ENCODE measurements at places on chromosomes 5 and 9.

GRCh38 chr5:123810746-123811340 lies 298.9 kb downstream of the CSNK1G3 start:
- no peak for DNase-seq

DNA sequence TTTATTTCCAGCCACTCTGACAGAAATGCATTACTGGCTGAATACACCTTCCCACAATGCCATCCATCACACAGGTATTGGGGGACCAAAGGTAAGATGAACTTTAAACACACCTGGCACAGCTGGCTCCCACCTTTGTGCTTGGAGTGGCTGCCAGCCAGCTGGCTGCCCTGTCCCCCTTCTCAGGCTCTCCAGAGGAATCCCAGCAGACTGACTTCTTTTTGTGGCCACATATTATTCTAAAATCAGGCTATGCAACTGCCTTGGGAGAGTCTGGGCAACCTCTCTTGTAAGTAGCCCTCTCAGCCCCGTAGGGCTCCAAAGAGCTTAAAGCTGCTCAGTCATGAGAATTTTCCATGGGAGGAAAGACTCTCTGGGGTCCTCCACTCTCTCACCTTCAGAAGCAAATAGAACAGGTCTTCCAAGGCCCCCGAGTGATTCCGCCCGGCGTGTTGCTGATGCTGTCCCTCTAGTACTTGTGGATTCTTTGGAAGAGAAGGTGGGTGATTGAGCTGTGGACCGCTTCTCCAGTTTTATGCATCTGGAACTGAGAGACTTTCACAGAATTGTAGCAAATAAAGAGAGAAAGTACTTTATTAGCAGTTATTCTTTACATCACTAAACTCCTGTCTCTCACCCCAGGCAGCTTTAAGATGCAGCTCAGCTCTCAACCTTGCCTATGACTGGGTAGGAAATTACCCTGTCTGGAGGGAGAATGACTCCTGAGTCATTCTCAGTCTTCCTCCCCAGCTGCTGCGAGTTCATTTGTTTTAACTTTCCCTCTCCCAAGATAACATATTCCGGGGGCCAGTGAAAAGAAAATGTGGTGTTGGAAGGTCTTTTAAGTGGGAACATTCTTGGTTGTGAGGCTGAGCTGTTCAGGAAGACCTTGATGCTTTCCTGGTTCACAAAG lies 159.4 kb upstream of the PITX1 start:
- DNase-seq = peak; percentile 56

DNA sequence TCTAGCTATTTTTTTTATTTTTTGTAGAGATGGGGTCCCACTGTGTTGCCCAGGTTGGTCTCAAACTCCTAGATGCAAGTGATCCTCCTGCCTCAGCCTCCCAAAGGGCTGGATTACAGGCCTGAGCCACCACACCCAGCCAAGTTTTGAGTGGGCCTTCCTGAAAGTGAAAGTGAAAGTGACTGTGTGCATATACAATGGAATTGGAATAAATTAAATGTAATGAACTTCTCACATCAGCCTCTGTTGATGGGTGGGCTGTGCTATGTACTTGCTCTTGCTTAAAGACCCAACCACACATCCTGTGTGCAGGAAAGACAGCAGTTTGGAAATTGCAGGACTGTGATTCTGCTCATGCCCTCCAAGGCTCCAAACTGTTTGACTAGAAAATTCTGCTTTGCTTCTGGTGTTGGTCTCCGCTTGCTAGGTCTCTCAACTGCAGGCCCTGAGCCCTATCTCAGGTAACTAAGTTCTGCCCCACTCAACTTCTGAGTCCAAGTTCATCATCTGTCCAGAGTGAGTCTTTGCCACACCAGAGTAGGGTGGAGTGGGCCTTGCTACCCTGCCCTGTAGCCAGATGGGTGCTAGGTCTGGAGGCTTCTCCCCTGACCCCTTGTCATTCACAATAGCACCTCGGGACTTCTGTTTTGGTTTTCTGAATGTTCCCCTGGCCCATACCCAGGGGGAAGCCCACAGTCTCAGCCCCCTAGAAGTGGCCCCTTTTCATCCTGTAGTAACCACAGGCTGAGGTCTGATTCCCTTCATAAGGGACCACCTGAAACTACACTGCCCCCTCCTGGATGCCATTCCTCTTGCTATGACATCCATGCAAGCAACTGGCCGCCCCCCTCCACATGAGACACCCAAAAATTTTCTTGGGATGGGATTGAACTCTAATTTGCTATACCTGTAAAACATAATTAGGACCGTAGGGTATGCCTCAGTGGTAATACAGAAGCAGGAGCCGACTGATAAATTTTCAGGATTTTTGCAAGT lies 36.5 kb upstream of the RAD23B start:
- peak; percentile 32 for DNase-seq

GRCh38 chr5:137921931-137922330 lies 32.7 kb downstream of the PKD2L2 start:
- DNase-seq = peak; percentile 27

DNA sequence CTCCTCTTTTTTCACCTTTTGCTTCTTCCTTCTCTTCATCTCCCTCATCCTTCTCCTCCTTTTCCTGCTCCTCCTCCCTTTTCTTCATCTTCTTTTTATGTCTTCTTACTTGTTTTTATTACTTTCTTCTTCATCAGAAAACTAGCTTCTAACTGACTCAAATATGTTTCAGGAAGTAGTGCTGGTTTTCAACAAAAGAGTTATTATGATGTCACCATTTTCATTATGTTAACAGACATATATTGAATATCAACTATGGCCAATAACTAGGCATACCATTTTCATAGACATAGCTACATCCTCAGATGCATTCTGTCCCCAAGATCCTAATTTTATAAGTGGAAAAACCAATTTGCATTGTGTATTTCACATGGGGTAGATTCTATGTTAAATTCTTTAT lies 252.9 kb upstream of the PAPPA start:
- no peak for DNase-seq

DNA sequence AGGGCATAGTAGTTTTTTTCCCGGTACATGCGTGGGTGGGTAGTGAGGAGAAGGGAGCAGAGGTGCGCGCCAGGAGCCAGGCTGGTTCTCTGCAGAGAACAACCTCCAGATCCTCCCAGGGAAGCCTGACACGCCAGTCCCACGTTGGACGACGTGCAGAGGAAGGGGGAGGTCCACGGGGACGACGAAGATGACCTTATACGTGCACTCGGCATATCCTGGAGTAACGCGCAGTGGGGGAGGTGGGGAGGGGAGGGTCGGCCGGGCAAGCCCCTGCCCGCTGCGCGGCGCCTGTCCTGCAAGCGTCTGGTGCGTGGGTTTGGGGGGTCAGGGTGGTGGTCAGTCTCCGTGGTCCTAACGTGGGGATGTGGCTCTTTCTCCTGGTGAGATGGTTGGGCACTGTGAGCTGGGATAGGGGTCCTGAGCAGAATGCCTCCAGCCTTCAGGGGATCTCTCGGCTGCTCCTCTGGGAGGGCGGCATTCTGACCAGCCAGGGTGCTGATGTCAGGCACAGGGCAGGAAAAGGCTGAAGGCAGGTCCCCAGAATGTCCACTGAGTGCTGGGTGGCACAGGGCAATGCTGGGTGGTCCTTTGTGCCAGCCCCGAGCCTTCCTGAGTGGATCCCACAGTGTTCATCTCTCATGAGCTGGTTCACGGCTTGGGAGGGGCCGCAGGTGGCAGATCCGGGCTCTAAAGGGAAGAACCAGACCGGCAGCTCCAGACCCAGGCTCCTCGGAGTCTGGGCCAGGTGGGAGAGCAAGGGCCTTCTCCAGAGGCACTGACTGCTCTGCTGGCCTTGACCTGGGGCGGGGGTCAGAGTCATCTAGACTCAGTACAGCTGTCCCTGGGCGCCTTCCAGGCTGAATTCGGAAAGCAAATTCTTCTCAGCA lies 10.5 kb upstream of the SCGB3A1 start:
- DNase-seq = no peak

- no peak for DNase-seq
Measured at GRCh38 chr5:172509405-172509781, 55.1 kb upstream of the SH3PXD2B start.

- no peak for DNase-seq
Measured at GRCh38 chr5:161420521-161420920, 126.0 kb downstream of the GABRB2 start.

- DNase-seq = peak; percentile 75
Measured at GRCh38 chr9:71746023-71746757, 22.1 kb downstream of the CEMIP2 start.

DNA sequence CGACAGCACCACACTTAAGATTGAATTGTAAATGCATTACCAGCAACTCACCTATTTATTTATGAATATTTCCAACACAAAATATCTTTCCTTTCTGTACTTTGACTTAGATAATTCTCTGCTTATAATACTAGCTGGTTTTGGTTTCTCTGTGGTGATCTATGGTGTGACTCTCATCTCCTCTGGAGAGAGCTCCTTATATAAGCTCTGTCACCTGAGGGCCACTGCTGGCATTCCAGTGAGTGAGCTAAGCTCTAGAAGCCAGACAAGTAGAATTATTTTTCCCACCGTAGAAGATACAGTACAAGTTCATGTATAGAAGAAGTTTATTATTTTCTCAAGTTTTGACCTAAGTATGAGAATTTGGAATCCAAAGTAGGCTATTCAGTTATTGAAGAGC lies 111.5 kb downstream of the CDC42SE2 start:
- DNase-seq = no peak

DNA sequence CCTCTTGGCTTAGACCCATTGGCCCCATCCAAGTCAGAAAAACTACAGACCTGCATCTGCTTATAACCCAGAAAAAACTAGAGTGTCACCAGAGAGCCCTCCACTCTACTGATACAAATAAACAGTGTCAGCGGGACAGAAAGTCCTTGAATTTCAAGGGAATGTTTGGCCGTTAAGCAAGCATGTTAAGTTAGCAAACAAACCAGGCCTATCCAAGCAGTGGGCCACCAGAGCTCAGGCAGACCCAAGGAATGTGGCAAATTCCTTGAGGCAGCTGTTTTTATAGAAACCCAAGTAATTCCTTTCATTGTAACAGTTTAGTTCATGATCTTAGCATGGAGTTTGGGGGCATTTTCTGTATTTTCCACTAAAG lies 70.9 kb downstream of the PRLR start:
- no peak for DNase-seq

- peak; percentile 84 for DNase-seq
Measured at GRCh38 chr9:80874276-80874675, 815.1 kb downstream of the TLE1 start.

GRCh38 chr5:130541617-130542221 lies 623.3 kb downstream of the HINT1 start:
- DNase-seq = peak; percentile 88

- DNase-seq = no peak
Measured at GRCh38 chr9:277601-278295, 63.1 kb downstream of the DOCK8 start.

- DNase-seq = no peak
Measured at GRCh38 chr5:1754531-1755220, 45.0 kb downstream of the MRPL36 start.

GRCh38 chr5:89053547-89053946 lies 170.6 kb upstream of the MEF2C start:
- DNase-seq = no peak

DNA sequence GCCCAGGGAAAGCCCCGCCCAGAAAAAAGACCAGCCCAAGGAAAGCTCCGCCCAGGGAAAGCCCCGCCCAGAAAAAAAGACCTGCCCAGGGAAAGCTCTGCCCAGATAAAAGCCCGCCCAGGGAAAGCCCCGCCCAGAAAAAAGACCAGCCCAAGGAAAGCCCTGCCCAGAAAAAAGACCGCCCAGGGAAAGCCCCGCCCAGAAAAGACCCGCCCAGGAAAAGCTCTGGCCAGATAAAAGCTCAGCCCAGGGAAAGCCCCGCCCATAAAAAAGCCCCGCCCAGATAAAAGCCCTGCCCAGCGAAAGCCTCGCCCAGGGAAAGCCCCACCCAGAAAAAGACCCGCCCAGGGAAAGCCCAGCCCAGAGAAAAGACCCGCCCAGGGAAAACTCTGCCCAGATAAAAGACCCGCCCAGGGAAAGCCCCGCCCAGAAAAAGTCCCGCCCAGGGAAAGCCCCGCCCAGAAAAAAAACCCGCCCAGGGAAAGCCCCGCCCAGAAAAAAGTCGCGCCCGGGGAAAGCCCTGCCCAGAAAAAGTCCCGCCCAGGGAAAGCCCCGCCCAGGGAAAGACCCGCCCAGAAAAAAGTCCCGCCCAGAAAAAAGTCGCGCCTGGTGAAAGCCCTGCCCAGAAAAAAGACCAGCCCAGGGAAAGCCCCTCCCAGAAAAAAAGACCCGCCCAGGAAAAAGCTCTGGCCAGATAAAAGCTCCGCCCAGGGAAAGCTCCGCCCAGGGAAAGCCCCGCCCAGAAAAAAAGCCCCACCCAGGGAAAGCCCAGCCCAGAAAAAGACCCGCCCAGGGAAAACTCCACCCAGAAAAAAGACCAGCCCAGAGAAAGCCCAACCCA lies 11.9 kb downstream of the GRIN1 start:
- peak; percentile 57 for DNase-seq

GRCh38 chr5:150080696-150081435 lies 5.5 kb downstream of the CSF1R start:
- DNase-seq = no peak

DNA sequence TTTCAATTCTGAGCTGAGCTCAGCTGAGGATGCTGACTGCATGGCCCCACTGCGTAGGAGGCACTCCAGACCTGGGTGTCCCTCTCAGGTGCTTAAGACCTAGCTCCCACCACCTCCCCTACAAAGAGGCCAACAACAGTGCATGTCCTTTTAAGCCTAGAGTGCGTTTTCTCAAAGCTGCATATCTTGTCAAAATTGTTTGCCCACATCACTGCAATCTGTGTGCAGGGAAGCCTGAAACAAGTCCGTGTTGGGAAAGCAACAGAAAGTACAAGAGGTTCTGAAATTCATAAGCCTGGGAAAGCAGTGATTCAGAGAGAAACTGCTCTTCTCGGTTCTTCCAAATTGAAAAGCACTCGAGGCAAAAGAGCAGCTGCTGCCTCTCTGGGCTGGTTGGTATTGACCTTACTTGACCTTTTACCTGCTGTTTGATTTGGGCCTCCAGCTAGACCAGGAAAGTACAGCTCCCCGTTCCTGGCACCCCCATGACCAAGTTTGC lies 238.4 kb downstream of the NR2F1-AS1 start:
- DNase-seq = no peak

- peak; percentile 26 for DNase-seq
Measured at GRCh38 chr9:110821064-110821463, 152.5 kb downstream of the MUSK start.

DNA sequence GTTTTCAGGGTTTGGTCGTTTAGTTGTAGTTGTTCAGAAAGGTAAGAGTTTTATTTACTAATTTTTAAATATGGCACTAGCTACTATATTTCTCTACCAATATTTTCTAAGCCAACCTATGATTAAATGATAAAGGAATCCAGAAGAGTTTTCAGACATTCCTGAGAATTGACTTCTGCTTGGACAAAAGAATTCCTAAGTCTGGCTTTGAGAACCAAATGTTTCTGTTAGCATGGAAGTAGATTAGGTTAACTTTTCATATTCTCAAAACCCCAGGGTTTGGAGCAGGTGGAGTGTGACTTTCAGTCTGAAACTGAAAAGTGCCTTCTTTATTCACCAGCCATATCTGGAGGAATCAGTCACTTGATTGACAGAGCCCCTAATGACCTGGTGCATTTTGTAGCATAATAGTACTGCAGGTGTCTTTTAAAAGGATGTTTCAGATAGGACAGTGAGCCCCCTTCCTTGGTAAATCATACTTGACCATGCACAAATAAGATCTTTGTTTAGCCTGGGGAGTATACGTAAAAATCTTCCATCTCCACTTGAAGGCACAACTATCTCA lies 457.0 kb upstream of the ZNF462 start:
- DNase-seq = no peak

Measured in fibroblast of mammary gland (primary cell).